T1000 (cell line): ENCODE measurements at places on chromosomes 12 and 14.

DNA sequence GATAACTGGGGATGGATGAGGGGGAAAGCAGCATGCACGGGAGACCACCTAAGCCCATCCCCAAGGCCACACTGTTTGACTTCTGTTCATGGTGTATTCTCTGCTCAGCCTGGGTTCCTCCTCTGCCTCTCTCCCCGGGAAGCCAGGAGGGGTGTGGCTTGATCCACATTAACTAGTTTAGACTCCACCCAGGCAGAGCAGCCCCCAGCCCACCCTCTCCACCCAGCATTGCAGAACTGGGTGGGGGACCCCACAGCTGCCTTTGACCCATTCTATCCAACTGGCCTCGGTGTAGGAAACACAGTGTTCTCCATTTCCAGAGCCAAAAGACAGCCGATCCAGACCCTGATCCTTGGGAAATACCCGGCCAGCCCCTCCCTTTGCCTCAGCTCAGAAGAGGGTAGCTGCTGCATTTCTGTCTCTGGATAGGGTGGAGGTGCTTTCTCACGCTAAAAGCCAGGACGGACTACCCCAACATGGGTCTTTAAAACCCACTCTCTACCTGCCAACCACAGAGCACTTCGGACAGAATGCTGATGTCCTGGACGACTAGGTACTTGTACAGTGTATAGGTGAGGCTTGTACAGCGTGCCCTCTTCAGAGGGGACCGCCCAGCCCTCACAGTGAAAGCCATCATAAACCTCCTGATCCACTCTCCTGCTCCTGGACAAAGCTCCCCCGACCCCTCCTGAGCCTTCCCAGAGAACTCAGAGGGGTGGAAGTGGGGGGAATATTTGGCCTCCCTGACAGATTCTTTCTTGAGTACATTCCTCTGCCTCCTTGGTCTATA lies 9.4 kb downstream of the SPRYD3 start:
- no peak for DNase-seq

DNA sequence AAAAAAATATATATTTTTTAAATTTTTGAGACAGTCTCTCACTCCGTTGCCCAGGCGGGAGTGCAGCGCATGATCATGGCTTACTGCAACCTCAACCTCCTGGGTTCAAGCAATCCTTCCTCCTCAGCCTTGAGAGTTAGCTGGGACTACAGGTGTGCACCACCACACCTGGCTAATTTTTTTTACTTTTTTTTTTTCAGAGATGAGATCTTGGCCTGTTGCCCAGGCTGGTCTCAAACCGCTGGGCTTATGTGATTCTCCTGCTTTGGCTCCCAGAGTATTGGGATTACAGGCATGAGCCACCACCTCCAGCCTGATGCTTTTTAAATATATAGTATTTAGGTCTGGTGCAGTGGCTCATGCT lies 24.5 kb downstream of the MDM2 start:
- no peak for DNase-seq

DNA sequence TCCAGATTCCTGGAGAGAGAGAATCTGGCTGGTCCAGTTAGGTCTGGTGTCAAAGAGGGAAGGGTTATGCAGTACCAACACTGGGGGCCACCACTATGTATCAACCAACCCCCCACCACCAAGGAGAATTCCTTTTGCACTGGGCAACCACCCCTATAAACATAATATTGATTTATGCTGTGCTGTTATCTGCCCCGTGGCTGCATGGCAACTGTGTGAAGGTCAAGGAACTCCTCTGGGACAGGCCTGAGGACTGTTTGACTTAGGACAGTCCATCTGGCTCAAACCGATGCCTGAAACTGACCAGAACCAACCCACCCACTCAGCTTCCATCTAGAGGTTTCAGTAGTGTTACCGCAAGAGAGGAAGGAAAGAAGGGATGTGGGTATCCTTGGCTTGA lies 20.5 kb downstream of the PLEKHH1 start:
- no peak for DNase-seq

- no peak for DNase-seq
Observed at GRCh38 chr12:56880125-56880992, 53.8 kb downstream of the SDR9C7 start.

- DNase-seq, result no peak
Observed at GRCh38 chr14:93889739-93890483, 37.2 kb upstream of the FAM181A start.

GRCh38 chr12:63792338-63792737 lies 12.6 kb downstream of the RXYLT1 start:
- no peak for DNase-seq

DNA sequence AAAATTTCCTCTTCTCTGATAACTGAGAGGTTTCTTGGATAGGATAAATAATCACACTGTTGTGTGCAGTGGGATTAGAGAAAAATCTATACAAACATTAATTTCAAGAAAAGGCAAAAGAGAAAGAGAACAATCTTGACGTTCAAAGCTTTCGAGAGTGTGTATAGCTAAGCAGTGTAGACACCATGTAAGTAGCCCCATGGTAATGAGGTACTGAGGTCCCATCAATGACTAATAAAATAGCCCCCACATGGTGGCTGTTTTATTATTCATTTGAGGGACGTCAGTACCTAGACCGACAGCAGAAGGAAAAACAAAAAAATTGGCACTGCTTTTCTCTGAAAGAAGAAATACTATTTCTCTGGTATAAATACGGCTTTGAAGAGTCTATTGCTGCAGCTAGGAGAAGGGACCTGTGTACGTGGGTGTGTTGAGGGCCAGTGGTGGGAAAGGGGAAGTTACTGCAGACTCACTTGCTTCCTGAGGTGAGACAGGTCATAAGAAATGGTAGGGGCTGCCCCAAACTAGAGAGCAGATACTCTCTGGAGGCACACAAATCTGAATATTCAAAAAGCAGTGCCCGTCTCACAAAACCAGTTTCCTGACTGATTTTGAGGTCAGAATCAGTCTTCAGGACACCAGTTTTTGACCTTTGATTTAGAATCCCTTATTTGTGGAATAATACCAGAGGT lies 339.8 kb downstream of the EMP1 start:
- DNase-seq, result no peak

GRCh38 chr12:58105225-58106119 lies 164.1 kb downstream of the ATP23 start:
- no peak for DNase-seq

- no peak for DNase-seq
Observed at GRCh38 chr12:47286676-47287075, 206.9 kb upstream of the AMIGO2 start.

DNA sequence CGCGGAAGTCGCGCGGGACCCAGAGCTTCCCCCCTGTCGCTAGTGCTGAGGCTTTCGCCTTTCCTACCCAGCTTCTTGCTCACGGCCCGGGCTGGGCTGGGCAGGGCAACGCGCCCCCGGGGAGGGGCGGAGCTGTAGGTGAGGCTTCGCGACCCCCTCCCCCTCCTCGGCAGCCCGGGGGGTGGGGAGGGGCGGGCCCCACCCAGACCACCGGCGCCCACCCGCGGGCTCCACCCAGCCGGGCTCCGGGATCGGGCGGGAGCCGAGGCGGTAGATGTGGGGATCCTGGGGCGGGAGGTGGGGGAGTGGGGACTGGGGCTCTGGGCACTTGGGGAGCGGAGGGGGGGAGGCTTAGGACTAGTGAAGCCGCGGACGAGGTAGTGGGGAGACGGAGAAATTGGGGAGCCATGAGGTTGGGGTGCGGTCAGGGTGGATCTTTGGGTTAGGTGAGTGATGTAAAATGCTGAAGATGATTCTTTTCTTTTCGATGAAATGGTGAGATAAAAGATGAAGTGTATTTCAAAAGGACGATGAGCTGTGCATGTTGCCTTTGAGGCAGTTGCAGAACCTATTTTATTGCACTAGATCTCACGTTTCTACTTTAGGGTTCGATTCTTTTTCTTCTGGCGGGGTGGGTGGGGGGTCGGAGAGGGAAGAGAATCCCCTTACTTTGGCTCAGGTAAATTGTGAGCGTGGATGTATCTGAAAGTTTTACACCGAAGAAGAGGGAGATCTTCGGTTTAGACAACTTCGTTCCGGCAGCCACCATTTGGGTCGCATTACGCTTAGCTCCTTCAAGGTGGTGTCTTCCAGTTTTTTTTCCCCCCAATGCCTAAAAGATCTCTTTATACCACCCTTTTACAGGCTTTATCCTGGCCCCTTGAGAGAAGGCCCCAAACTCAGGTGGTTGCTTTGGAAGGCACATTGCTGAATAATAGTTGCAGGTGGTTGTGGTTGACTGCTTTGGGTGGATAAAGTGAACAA lies 619 bp downstream of the ERC1 start:
- DNase-seq, result no peak

DNA sequence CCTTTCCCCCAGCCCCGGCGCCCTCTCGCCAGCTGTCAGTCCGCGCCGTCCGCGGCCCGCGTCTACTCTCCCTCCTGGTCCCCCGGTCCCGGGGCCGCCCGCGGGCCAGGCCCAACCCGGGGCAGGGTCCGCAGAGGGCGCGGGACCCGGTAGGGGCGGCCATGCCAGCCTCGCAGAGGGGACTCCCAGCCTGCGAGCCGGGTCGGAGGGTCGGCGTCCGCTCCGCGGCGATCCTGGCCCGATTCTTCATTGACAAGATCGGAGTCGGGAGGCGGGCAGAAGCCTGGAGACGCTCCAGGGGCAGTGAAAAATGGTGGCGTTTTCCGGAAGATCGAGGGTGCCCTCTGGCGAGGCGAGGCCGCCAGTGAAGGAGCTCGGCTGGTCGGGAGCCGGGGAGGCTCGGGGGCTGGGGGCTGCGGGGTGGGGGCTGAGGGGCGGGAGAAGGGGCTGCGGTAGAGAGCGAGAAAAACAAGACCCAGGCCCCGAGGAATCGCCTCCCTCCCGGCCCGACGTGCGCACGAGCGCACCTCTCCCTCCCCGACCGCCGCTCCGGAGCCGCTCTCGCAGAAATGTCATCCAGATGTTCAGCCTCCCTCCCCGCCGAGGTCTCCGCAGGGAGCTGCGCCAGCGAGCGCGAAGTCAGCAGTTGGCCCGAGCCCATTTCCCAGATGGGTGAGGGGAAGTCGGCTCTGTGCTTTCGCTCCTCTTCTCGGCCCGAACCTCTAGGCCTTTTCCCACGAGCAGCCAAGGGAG lies 647 bp upstream of the TGFB3 start:
- DNase-seq, result peak; percentile 71

GRCh38 chr12:62251609-62251958 lies 8.6 kb upstream of the USP15 start:
- no peak for DNase-seq

DNA sequence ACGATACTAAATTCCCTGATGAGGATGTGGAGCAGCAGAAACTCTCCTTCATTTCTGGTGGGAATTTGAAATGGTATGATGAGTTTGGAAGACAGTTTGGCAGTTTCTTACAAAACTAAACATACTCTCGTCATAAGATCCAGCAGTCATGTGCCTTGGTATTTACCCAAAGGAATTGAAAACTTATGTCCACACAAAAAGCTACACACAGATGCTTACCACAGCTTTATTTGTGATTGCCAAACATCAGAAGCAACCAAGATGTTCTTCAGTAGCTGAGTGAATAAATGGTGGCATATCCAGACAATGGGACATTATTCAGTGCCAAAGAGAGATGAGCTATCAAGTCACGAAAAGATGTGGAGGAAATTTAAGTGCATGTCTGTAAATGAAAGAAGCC lies 10.7 kb upstream of the APOLD1 start:
- no peak for DNase-seq

DNA sequence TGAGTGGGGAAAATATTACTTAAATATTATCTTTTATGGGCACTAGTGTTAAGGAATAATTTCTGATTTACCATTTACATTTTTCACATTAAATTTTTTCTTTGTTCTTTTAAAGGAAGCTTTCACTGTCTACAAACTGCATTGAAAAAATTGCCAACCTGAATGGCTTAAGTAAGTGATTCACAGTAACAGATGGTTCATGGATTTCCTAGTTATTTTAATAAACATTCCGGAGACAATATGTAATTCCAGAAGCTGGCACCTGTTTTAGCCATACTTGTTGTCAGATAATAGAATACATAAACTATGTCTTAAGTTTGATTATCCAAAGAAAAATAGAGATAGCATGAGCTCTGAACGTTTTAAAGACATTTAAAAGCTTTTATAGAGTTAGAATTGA lies 17.1 kb downstream of the DNAL1 start:
- DNase-seq, result no peak

DNA sequence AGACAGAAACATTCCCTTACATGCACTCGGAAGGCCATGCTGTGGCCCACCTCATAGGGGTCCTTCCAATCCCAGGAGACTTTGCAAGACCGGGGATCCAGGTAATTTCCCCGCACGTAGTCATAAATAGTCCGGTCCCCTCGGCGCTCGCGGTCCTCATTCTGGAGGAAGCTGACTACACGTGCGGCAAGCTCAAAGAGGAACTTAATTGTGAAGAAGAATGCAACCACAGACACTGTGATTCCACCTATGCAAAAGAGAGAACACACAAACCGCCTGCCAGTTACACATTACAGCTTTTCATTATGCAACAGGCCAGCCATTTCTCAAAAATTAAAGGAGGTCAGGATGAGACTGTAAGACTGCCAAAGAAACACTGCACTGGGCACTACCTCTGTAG lies 28.4 kb downstream of the AREL1 start:
- DNase-seq, result no peak

- no peak for DNase-seq
Observed at GRCh38 chr14:23539248-23540140, 12.1 kb downstream of the ZFHX2 start.

DNA sequence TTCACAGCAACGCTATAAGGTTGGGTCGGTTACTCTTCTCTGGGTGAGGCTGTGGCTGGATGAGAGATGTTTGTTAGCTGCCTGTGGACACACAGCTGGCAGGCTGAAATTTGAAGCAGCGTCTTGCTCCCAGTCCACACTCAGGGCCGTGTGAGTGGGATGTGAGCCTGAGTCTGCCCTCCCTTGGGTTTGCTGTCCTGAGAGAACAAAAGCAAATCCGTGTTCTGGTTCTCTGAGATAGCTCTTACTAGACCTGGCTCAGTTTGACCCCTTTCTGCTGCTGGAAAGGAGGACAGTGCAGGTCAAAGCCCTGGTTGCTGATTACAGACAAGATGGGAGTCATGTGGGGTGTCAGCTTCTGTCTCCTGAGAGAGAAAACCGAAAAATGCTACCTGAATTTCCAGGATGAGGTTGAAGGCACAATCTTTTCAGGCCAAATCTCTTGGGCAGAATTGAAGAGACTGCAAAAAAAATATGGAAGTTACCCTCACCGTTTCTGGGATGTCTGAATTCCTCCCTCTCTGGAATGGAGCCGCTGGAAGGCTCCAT lies 270.8 kb downstream of the ZFP36L1 start:
- DNase-seq, result no peak

DNA sequence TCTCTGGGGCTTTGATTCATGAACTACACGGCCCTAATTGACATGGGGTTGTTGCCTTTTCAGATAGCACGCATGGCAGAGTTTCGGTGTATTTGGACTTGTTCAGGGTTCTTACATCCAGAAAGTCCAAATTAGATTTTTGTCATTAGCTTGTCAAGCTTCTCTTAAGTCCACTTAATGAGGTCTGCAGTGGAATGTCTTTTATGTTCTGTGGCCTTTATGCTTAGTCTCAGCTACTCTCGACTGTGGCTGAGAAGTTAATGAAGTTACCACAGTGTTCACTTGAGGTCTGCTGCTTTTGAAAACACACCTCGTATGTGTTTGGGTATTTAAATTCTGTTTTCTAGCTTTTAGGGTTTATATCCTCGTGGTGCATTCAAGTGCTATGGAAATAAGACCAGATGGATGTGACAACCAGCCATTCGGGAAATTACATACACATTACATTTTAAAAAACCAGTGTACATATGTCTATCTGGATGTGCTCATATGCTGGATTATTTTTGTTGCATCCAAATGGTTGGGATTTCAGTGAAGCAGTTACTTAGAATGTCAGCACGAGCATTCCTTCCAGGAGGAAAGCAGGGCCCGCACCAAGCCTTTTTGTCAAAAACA lies 80.2 kb downstream of the RMST start:
- no peak for DNase-seq

GRCh38 chr12:102093319-102093718 lies 26.6 kb downstream of the NUP37 start:
- DNase-seq, result no peak
